Fibroblast of villous mesenchyme (primary cell): ENCODE measurements at places on chromosomes 3 and 15. TPM values are rescaled to one million over a fixed set of nuclear protein-coding genes. Genes with fewer than 3 reads are reported as not detected.

DNA sequence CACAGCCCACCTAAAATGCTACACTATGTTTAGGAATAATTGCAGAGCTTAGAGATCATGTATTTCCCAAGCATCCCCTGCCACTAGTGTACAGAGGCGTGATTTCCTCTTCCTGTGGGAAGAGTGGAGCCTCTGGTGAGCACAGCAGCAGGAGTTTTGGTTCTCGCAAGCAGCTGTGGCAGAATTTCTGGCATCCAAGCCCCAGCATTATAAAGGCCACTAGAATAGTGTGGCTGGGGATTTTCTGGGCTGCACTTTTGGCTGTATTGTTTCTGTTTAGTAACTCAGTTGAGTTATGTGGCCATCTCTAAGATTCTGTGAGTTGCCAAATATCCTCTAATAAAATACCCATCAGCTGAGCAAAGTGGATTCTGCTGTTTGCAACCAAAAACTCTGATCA lies 64.7 kb downstream of the GPR176 start:
- peak; percentile 48 for DNase-seq

GRCh38 chr15:71781179-71781964 lies 29.0 kb upstream of the NR2E3 start:
- no peak for DNase-seq

GRCh38 chr3:81549831-81550230 lies 211.6 kb downstream of the GBE1 start:
- DNase-seq, result no peak

GRCh38 chr15:33197636-33198035 lies 3.1 kb upstream of the FMN1 start:
- no peak for DNase-seq

CNTN6 gene
- total RNA-seq, result under 0.01 and 0.97 TPM in 2 replicates

GRCh38 chr3:150789451-150789850 lies 26.5 kb upstream of the SIAH2 start:
- DNase-seq, result no peak

FANCD2 gene
- 15.5 and 23.3 TPM in 2 replicates for total RNA-seq

TICRR gene
- 5.2 TPM in 2 replicates for total RNA-seq

MYZAP gene
- under 0.01 and 0.43 TPM in 2 replicates for total RNA-seq

GRCh38 chr15:99962006-99962561 lies 228.8 kb upstream of the LYSMD4 start:
- no peak for DNase-seq
